Fibroblast of skin of left biceps (primary cell): ENCODE measurements at places on chromosomes 4 and X.

- no peak for DNase-seq
Observed at GRCh38 chrX:20595928-20596575, 329.3 kb upstream of the RPS6KA3 start.

GRCh38 chr4:25667931-25668557, 12.4 kb downstream of the SLC34A2 start:
- no peak for DNase-seq

DNA sequence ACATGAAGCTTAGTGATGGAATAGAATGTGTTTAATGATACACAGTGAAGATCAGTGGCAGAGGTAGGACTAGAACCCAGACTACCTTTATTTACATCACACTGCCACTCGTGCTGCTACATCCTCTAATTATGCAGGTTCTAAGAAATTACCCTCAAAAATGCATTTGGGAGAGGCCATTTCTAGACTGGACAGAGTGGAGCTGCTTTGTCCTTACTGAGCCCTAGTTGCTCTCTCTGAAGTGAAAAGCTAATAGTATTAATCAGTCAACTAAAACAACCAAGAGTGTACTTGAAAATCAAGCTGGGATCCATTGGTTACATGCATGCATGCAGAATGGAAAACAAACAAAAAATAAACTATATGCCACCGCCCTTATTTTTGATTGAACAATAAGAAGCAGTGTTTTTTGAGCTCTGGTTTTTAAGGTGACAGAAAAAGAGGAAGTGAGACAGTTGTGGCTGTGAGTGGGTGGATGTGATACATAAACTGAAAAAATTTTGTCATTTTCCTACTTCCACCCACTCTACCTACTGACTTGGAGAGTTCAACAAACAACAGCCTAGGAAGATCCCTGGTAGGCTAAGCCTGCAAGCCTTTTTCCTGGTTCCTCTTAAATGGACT, 6.8 kb upstream of the VSIG4 start:
- no peak for DNase-seq

DNA sequence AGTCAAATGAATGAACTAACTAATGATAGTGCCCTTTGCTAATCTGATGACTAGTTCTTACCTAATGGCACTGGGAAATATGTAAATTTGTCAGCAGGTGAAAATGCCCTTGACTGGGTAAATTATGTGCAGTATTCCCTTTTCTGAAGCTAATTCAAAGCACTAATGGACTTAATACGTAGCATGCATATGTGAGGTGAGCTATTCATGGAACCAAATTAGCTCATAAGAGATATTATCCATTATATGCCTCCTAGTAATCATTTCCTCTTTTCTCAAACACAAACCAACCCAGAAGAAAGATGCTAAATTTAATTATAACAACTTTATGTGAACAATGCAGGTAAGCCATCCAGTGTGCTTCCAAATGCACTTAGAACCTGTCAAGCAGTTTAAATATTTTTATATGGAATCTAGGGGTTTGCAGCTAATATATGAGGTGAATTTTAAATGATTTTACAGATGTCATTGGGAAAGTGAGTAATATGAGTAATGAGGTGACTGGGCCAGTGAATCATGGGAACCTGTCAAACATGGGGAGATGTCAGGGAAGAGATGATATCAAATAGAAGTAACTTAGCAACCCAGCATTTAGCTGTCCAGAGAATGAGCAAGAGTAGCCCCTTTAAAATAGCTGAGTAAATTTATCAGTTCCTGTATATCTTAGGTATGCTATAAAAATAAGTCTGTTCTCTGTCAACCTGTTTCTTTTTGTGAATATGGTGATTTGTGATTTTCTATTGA, 315.0 kb downstream of the AFF2 start:
- no peak for DNase-seq

- no peak for DNase-seq
Observed at GRCh38 chrX:11813341-11813740, 55.3 kb downstream of the MSL3 start.

DNA sequence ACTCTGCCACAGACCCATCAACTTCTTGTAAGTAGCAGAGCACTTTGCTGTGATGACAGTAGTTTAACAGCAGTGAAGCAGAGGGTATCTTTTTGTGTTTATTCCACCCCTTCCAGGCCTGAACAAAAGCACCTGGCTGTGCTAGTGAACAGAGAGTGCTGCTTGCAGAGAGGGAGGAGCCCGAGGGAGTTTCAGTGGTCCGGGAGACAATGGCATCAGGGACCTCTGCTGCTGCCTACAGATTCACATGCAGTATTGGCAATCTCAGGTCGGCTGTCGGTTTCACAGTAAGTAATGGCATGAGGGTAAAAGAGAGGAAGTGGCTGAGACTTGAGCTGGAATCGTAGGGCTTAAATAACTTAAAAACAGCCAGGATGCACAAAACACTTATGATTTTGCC, 755.8 kb downstream of the RPA4 start:
- no peak for DNase-seq

DNA sequence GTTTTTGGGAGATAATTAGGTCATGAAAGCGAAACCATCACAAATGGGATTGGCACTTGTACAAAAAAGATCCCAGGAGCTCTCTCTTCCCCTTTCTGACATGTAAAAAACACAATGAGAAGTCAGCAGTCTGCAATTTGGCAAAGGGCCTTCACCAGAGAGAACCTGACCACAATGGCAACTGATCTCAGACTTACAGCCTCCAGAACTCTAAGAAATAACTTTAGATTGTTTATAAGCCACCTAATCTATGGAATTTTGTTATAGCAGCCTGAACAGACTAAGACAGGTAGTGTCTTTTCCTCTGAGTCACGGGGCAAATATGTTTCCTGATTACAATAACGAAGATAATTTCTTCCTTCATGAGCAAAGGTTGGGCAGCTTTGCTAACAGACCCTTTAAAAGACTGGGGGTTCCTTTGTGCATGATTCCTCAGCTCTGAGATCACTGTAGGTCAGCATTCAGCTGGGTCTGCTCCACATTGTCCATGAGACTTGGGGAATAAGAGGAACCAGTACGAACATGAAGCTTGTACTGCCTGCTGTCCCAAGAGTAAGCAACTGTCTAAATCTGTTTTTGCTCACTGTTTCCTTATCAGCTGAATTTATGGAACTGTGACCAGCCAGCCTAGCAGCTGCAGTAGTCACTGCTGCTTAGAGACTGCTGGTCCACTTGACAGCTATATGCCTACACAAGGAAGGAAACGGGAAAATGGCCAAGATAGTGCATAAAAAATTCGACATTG, 191.6 kb downstream of the ANAPC10 start:
- no peak for DNase-seq

- no peak for DNase-seq
Observed at GRCh38 chr4:17132226-17132625, 233.8 kb upstream of the LDB2 start.

- DNase-seq: no peak
Observed at GRCh38 chr4:86857341-86858052, 8.3 kb upstream of the SLC10A6 start.

- DNase-seq: no peak
Observed at GRCh38 chr4:23899565-23899964, 9.7 kb upstream of the PPARGC1A start.

- no peak for DNase-seq
Observed at GRCh38 chrX:130575831-130576389, 174.1 kb downstream of the RBMX2 start.

- no peak for DNase-seq
Observed at GRCh38 chr4:27085396-27085795, 224.8 kb downstream of the STIM2 start.

- no peak for DNase-seq
Observed at GRCh38 chrX:39886282-39886681, 211.5 kb downstream of the BCOR start.

- DNase-seq: no peak
Observed at GRCh38 chr4:172061204-172061603, 248.0 kb downstream of the GALNTL6 start.

- no peak for DNase-seq
Observed at GRCh38 chr4:27811948-27812347, 951.3 kb downstream of the STIM2 start.

DNA sequence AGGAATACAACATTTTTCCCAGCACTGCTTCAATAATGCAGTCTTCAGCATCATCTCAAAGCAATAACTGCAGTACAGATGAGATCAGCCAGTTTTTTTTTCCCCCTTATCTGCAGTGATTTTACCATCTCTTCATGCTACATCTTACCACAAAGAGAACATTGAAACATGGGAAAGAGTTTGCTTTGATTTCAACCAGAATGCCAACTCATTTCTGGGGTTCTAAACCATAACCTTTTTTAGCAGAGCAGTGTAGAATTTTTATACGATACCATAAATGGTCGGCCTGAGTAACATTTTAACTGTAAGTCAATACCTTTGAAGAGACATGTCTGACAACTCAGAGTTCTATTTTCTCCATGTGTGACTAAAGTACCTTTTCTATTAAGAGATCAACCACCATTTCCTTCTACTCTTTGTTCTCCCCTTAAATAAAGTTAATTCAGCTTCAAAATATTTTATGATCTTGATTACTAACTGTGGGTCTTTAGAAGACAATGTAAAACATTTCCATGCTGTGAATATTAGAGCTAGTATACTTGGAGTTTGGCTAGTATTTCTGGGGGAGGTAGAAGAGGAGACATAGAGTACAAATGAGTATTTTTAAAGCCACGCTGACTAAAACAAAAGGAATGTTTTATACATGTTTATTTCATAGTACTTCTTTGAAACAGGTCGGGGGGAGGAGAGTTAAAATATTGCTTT, 69.1 kb downstream of the TET2 start:
- DNase-seq: no peak

- no peak for DNase-seq
Observed at GRCh38 chr4:109648266-109648996, 54.8 kb downstream of the CASP6 start.

GRCh38 chrX:77793946-77794345, 7.9 kb upstream of the ATRX start:
- DNase-seq: no peak

- no peak for DNase-seq
Observed at GRCh38 chr4:8675383-8675782, 82.8 kb downstream of the CPZ start.

- no peak for DNase-seq
Observed at GRCh38 chr4:71405791-71406190, 67.0 kb downstream of the SLC4A4 start.

- DNase-seq: no peak
Observed at GRCh38 chrX:143664302-143664701, 28.4 kb upstream of the SLITRK4 start.

DNA sequence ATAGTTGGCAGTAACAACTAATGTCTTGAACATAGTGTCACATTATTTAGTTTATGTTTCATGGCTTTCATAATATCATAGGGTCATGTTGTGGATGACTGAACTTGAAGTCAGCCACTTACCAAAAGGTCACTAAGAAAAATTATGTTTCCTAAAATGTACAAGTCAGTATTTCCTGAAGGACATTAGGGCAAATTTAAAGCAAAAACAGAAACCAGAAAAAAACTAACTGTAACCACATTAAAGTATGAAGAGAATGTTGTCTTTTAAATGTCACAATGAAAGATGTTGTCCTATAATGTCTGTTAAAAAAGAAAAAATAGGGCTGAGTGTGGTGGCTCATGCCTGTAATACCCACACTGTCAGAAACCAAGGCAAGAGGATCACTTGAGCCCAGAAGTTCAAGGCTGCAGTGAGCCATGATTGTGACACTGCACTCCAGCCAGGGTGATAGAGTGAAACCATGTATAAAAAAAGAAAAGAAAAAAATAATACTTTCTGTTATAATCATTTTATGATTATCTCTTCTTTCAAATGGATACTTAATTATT, 55.8 kb downstream of the HHIP start:
- no peak for DNase-seq

GRCh38 chr4:150960079-150960478, 55.0 kb downstream of the LRBA start:
- DNase-seq: no peak

DNA sequence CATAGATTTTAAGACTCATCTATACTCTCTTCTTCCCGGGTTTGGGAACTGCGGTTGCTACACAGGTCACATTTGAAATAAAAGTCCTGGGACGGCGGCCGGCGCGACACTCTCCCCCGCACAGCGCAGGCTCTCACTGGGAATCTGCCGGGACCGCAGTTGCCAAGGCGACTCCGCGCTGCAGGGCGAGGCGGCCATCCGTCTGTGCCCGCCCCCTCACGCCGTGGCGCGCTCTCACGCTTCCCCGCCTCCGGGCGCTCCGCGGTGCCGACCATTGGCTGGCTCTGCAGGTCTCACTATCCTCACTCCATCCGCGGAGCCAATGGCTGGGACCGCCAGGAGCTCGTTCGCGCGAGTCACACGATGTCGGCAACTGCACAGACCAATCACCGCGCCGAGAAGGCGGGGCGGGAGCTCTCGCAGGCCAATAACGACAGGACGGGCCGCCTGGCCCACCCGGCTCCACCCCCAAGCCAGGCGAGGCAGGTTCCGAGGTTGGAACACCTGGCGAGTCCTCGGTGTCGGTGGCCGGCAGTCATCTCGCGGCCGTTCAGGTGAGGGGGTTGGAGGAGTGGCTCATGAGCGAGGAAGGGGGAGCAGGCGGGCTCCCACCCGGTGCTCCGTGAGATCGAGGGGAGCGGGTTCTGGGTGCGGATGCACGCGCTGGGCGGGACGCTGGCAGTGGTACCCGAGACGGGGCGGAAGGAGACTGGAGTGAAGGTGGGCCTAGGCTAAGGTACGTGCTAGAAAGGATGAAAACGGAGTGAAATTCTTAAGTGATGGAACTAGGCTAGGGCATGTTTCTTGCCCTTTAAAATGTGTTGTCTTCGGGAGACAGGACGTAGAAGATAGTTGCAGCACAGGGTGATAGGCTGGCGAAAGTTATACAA, at the start of gene MSMO1:
TSS of gene MSMO1 (plus strand) at position 459 of the 890 bp plus-strand sequence. CDS start 5,702 bp downstream, outside the sequence.
- peak; percentile 97 for DNase-seq

DNA sequence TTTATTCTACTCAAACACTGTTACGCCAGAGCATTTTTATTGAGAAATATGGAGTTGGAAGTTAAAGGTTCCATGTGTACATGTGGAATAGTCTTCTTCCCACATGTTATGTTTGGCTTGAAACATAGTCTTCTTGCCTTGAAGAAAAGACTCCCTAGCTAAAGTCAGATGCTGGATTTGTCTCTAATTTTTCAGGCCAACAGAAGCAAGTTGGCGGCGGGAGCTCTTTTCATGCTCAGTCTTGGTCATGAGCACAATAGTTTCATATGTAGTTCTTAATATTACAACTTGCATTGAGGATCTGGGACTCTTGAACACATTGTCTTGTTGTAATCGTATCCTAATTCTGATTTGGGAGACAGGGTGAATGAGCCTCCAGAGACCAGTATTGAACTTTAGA, 19.4 kb downstream of the SEPTIN11 start:
- no peak for DNase-seq

- no peak for DNase-seq
Observed at GRCh38 chr4:157803845-157804521, 368.8 kb downstream of the GASK1B start.

- no peak for DNase-seq
Observed at GRCh38 chr4:856225-856901, 30.4 kb upstream of the CPLX1 start.

- no peak for DNase-seq
Observed at GRCh38 chrX:10554612-10555270, 65.6 kb downstream of the MID1 start.

DNA sequence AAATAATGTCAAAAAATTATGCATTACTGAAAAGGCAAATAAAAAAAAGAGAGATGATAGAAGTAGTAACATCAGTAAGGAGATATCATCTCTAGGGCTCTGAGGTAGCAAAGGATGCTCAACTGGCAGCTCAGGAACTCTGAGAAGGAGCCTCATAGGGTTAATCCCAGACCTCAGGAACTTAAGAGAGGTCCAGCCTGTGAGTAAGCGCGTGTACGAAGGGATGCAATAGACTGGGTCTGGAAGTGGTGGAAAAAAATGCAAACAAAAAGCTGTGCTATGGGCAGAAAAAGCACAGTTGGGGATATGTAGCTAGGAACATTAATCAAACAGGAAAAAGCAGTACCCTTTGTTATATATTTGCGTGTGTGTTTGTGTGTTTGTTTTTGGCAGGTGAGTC, 282.0 kb downstream of the GALNTL6 start:
- no peak for DNase-seq
